ENCODE measurements at places on chromosomes 12 and 14.

- DNase-seq: no peak
These were observed 128.7 kb downstream of the CNTN1 start for GRCh38 chr12:40820794-40821484.

DNA sequence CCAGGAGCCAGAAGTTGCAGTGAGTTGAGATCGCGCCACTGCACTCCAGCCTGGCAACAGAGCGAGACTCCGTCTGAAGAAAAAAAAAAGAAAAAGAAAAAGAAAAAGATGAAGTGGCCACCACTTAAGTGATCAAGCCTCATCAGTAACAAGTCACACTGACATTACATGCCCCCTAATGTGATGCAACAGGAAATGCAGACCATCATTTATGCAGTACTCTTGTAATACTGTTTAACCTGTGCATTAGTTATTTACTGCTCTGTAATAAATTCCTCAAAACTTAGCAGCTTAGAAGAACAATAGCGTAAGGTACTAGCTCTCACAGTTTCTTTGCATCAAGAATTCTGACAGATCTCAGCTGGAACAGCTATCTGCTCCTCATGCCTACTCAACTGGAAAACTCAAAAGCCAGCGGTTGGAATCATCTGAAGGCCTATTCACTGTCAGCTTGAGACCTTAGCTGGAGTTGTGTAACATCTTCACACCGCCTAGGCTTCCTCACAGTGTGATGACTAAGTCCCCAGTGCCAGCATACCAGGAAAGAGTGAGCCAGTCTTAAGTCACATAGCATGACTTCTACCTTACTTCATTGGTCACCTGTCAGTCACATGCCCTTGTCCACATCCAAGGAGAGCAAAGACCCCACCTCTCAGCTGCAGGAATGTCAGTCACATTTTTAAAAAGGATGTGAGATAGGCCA, 31.5 kb downstream of the EPS8 start:
- peak; percentile 48 for DNase-seq

GRCh38 chr12:81143057-81143456, 65.2 kb downstream of the ACSS3 start:
- DNase-seq: no peak

DNA sequence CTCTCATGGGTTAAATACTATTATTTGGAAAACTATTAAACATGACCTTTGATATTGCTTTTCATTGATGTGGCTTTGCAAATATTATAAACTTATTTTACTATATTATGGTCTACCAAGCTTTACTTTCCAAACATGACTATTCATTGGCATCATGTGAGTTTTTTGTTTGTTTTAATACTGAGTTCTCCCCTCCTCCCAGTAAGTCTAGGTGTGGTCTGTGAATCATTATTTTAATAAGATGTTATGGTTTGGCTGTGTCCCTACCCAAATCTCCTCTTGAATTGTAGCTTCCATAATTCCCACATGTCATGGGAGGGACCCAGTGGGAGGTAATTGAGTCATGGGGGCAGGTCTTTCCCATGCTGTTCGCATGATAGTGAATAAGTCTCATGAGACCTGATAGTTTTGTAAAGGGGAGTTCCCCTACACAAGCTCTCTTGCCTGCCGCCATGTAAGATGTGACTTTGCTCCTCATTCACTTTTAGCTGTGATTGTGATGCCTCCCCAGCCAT, 80.0 kb downstream of the BORCS5 start:
- DNase-seq: peak; percentile 52

DNA sequence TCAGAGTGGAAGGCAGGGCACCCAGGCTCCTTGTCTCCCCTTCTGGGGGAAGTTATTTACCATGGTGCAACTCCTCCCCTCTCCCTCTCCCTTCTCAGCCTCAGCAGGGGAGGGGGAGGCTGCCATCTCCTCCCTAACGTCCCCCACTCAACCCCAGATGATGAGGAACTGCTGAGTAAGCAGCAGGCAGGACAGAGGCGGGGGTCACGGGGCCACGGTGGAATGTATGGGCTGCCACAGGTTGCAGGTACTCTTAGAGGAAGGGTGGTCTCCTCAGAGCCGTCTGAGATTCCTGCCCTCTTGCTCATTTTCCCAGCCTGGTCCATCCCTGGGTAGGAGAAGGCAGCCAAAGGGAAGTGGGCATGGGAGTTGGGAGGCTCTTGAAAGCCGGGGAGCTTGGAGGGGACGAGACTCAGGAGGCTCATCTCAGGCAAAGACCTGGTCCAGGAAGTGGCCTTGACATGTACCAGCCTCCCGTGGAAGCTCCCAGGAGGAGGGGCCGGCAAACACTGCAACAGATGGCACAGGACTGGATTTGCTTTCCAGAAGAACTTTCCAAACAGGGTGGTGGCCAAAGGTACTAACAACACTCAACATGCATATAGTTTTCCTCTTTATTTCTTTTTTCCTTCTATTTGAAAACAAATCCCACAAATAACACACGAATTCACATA, 19.0 kb downstream of the RIN3 start:
- DNase-seq: no peak

- no peak for DNase-seq
These were observed 28.5 kb downstream of the DAAM1 start for GRCh38 chr14:59217011-59217410.

DNA sequence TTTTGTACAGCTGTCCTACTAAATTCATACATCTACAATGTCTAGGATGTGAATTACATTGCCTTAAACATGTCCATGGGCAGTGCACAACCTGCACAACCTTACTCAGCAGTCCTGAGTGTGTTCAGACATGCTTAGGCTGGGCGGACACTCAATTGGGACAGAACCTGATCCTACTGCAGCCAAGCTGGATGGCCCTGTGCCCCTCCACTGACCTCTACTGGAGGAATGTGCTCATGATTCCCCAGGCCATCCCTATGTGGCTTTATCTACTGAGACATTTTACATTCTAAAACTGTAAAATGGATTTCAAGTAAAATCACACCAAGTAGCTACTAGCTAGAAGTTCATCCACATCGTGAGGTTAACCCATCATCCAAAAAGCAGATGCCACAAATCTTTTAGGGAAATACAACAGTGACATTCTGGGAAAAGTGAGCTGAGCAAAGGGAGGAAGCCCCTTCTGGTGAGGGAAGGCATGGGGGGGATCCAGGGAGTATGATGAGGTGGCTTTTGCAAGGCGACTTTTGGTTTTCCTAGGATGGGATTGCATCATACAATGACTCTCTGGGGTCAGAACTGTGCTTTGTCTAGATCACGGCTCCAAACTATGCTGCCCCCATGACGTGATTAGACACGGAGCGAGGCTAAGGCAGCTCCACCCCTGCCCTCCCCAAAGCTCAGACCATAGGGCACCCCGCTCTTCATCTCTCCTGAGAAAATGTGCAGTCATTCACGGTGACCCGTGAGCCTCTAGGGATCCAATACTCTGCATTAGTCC, 911.7 kb upstream of the TMEM132C start:
- no peak for DNase-seq

- DNase-seq: no peak
These were observed 119.0 kb upstream of the FKBP4 start for GRCh38 chr12:2675776-2676175.

- no peak for DNase-seq
These were observed 16.3 kb upstream of the SINHCAF start for GRCh38 chr12:31342286-31342685.

- no peak for DNase-seq
These were observed 18.6 kb upstream of the MDM1 start for GRCh38 chr12:68350753-68351152.

DNA sequence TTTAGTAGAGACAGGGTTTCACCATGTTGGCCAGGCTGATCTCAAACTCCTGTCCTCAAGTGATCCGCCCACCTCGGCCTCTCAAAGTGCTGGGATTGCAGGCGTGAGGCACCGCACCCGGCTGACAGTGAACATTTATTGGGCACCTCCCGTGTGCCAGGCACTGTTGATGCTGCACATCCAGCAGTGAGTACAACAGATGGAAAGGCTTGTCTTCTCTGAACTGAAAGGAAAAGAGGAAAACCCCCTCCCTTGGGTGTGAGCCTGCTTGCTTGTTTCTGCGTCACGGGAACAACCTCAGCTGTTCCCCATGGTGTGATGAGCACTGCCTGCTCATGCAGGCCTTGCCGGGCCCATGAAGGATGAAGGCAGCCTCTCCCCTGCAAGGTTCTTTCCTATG, 39.5 kb downstream of the DGLUCY start:
- no peak for DNase-seq

DNA sequence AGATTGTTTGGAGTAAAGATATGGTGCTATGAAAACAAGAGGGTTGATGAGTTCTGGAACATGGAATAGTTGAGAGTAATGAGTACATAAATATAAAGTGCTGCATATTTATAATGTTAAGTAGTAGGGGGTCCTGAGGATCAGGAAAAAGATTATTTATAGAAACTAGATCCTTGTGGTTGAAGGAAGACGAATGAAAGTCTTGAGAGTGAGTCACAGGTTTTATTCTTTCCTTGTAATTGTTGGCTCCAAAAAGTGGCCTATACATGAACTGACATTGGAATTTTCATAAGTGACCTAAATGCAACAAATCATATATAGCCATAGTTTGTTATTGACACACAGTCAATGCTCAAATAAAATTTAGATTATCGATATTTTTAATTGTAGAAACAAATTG, 440.4 kb upstream of the PRICKLE1 start:
- DNase-seq: no peak

DNA sequence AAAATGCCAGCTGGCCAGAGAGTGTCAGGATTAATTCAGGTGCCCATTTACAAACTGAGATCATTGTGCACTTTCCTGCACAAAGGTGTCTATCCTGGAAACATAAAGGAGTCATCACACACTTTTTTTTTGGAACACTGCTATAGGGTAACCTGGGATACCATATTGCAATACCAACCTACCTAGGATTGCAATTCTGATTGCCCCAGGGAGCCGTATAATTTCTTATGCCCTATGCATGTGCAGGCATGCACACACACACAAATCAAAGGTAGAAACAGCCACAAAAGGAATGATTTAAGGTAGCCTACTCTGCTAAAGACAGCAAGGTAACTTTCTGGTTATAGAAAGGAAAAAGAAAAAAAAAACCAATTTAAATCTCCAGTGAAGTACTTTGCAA, 285.3 kb upstream of the KITLG start:
- no peak for DNase-seq

DNA sequence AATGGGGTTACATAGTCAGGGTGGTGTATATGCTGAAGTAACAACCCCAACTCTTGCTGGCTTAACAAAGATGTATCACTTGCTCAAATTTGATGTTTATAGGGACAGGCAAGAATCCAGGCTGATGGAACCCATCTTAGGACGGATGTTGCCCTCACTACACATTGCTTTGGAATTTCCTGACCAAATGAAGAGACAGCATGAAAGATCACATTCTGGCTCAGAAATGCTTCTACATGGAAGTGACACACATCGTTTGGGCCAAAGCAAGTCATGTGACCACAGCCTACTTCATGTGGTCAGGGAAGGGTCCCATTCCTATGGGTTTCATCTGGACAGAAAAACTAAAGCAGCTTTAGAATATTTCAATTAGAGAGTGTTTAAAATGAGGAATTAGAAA, 345.8 kb downstream of the TMEM132D start:
- no peak for DNase-seq

DNA sequence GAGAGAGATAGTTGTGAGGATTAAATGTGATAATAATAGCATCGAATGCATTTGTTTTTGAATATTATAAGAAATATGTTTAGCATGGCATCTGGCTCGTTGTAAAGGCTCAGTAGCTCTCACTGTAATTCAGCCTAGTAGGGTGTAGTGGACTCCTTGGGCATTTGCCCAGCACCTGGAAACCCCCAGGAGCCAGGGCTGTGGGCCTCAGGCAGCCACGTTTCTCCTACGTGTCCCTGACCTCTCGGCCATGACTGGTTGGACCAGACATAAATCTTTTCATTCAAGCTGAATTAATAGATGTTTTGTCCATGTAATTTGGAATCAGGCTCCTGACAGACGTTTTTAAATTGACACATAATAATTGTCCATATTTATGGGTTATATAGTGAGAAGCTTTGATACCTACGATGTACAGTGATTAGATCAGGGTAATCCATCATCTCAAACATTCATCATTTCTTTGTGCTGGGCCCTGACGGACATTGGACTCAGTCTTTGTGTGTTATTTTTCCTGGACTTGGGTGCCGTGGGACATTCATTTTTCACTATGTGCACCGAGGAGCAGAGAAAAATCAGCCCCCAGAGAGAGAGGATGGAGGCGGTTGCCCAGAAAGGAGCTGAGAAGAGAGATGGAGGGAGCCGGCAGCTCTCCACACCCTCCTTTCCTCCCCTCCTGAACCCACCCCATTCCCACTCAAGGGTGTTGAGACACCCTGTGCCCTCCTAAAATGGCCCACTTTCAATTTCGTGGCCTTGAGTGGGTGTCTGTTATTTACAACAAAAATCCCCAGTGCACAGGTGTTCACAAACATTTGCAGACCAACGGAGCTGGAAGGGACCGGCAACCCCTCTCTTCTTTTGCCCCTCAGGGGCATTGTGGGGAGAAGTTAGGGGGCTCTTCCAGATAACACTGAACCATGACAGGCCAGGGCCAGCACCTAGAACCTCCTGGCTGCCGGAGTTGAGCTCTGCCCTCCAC, 296.4 kb downstream of the DPF3 start:
- DNase-seq: no peak

DNA sequence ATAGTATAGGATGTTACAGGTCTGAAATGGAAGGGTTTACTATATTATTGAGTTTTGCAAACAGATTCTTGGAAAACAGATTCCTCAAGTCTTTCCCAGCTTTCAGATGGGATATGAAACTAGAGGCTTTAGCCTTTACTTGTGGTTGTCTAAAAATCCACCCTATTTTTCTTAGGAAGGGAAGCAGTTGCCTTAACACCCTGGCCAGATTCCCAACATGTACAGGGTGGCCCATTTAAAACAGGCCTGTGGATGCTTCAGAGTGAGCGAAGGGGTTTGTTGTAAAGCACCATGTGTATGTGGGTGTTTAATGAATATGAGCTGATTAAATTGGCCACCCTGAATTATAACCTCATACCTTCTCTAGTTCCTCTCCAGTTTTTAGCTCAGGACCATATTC, 415.9 kb downstream of the ZFP36L1 start:
- no peak for DNase-seq

DNA sequence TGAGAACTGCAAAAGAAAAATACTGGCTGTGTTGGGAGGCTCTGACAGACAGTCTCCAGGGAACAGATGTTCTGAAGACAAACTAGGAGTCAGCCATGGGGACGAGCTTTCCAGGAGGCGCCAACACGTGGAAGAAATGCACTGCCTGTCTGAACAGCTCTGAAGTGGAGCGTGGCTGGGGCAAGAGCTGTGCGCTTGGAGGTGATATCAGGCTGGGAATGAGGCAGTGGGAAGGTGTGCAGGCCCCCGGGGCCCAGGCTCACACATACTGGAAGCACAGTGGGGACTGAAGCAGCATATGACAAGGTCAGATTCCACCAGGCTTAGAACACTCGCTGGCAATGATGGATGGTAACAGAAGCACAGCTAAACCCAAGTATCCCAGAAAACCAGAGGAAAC, 17.5 kb downstream of the APPL2 start:
- no peak for DNase-seq

- no peak for DNase-seq
These were observed 201.0 kb downstream of the KTN1 start for GRCh38 chr14:55781046-55781445.

DNA sequence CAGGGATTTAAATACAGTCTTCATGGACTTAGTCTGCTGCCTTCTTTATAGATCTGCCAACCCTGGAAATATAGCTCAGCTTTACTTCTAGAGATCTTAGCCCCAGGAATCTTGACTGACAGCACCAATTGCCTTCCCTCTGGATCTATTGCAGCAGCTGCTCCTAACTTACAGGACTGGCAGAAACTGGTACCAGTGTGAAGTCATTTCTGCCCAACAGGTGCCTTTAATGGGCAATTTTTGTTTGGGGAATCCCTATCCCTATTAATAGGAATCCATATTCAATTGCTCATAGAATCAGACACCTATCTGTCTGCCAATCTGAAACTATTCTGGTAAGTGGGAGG, 27.2 kb downstream of the SPX start:
- DNase-seq: no peak

Data from CD14-positive monocyte (primary cell).